NCI-H187 treated with DMSO at 0.1 percent for 48 hours (cell line): ENCODE measurements at places on chromosomes 5 and 9.

DNA sequence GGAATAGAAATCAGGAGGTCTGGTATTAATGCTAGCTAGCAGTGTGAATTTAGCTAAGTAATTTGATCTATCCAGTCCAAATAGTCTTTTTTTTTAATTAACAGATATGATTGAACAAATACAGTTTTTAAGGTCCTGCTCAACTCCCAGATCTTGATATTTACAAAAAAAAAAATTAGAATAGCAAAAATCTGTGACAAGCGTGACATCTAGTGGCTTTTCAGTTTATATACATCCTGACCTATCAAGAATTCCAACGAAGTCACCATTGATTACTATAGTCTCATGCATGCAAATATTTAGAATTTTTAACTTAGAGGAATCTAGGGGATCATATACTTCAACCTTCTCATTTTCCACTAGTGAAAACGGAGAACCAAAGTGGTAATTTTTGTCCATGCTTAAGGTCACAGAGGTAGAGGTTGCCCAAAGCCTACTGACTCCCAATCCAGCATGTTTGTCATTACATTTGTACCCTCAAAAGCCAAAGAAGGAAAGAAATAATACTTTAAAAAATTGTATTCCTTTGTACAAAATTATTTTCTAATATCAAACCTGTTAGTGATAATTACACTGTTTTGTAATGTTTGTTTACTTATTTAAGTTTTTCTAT lies 17.6 kb upstream of the TARS1 start:
- DNase-seq, result no peak

GRCh38 chr5:172565931-172566665 lies 75.0 kb upstream of the NEURL1B start:
- DNase-seq, result no peak

- DNase-seq, result no peak
These were observed 61.3 kb downstream of the ISOC1 start for GRCh38 chr5:129155876-129156275.

GRCh38 chr9:69759021-69759420 lies 790 bp downstream of the PTAR1 start:
- no peak for DNase-seq

DNA sequence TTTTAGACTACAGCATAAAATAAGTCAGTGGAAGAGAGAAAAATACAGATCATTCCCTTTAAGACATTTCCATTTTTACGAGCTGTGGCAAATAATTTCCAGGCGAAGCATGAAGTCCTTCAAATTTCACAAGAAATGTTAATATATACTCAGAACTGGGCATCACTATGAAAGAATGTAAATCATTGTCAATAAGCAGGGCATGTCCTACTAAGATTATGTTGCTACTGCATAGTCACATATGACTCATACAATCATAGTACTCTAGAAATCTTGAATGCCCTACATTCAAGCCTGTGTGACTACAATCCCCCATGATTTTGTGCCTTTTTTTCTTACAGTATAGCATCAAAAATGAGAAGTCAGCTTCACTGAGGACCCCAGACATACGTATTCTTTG lies 485.2 kb upstream of the FTMT start:
- no peak for DNase-seq

DNA sequence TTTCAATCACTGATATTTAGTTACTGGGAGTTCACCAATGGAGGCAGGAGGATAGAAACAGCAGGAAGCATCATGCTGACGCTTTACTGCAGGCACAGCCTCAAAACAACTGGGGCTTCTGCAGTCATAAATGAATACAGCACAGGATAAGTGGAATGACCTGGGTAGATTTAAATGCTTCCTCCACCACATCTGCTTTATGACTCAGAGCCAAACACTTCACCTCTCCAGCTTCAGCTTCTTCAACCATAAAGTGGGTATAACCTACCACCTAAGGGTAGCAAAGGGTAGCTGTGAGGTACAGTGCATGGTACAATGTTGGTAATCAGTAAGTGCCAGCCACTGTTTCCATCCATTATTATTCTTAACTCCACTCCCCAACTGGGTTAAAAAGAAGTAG lies 28.4 kb downstream of the RASEF start:
- no peak for DNase-seq

- no peak for DNase-seq
These were observed 202.4 kb downstream of the GLIS3 start for GRCh38 chr9:4097515-4097914.

GRCh38 chr5:151954255-151954654 lies 29.6 kb upstream of the GLRA1 start:
- no peak for DNase-seq

- DNase-seq, result no peak
These were observed 77.9 kb downstream of the SLIT3 start for GRCh38 chr5:169222934-169223594.

- DNase-seq, result no peak
These were observed 25.8 kb downstream of the NADK2 start for GRCh38 chr5:36215910-36216309.

GRCh38 chr5:151619812-151620460 lies 28.8 kb upstream of the FAT2 start:
- no peak for DNase-seq
